ENCODE measurements at places on chromosomes 12 and 14. TPM values are rescaled to one million over a fixed set of nuclear protein-coding genes. Genes with fewer than 3 reads are reported as not detected.

- DNase-seq = no peak
Observed at GRCh38 chr12:50185970-50186663, 18.9 kb upstream of the CERS5 start.

GRCh38 chr14:57617510-57617909, 123.9 kb upstream of the CCDC198 start:
- no peak for DNase-seq

- no peak for DNase-seq
Observed at GRCh38 chr12:77402716-77403115, 337.3 kb upstream of the E2F7 start.

Gene EGLN3
- total RNA-seq = 10.9 TPM

Gene TCL1B
- not detected for total RNA-seq

Gene ERBB3
- 159 TPM for total RNA-seq

Gene EPS8
- 117 TPM for total RNA-seq

All from sciatic nerve (tissue), 2 donors.